ENCODE measurements at places on chromosomes 2 and 18. TPM values are rescaled to one million over a fixed set of nuclear protein-coding genes. Genes with fewer than 3 reads are reported as not detected.

TBR1 gene
- total RNA-seq: 0.11 TPM

HJURP gene
- total RNA-seq: 87.6 TPM

PFN4 gene
- 1.1 TPM for total RNA-seq

MOGAT1 gene
- total RNA-seq: not detected

SLC23A3 gene
- 0.62 TPM for total RNA-seq

STARD6 gene
- not detected for total RNA-seq

RIT2 gene
- not detected for total RNA-seq

SP100 gene
- 28.5 TPM for total RNA-seq

ITPRIPL1 gene
- total RNA-seq: not detected

BMP10 gene
- total RNA-seq: not detected

RND3 gene
- 55.6 TPM for total RNA-seq

DSG4 gene
- total RNA-seq: 0.02 TPM

SDC1 gene
- total RNA-seq: 184 TPM

ABCG8 gene
- total RNA-seq: not detected

RAPGEF4 gene
- total RNA-seq: 0.21 TPM

Measured in A549 treated with DMSO at 1 μM for 4 hours (cell line).